ENCODE measurements at places on chromosomes 6 and 20.
A peak's percentile ranks its signal among the peaks of the same experiment; 100 is the strongest.

GRCh38 chr6:28736121-28736520, 187.7 kb downstream of the TRIM27 start:
- no peak for DNase-seq

GRCh38 chr20:11352041-11352440, 565.7 kb upstream of the BTBD3 start:
- no peak for DNase-seq

- DNase-seq, result no peak
These were observed 35.3 kb downstream of the PHIP start for GRCh38 chr6:79042799-79043126.

DNA sequence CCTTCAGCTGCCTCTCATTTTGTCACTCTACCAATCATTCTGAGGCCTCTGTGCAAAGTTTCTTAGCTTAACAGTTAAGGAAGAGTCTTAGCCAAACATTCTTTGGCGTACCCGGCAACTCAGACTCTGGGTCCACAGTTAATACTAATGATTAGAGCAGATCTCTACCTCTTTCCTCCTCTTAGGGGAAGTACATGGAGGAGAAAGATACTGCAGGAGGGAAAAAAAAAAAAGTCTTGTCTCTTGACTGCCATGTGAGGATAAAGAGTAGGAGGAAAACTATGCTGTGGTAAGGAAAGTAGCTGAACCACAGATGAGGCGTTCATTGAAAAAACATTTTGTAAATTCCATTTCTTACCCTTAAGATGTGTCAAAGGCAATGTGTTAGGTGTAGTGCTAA, 44.0 kb upstream of the MARCKS start:
- no peak for DNase-seq

DNA sequence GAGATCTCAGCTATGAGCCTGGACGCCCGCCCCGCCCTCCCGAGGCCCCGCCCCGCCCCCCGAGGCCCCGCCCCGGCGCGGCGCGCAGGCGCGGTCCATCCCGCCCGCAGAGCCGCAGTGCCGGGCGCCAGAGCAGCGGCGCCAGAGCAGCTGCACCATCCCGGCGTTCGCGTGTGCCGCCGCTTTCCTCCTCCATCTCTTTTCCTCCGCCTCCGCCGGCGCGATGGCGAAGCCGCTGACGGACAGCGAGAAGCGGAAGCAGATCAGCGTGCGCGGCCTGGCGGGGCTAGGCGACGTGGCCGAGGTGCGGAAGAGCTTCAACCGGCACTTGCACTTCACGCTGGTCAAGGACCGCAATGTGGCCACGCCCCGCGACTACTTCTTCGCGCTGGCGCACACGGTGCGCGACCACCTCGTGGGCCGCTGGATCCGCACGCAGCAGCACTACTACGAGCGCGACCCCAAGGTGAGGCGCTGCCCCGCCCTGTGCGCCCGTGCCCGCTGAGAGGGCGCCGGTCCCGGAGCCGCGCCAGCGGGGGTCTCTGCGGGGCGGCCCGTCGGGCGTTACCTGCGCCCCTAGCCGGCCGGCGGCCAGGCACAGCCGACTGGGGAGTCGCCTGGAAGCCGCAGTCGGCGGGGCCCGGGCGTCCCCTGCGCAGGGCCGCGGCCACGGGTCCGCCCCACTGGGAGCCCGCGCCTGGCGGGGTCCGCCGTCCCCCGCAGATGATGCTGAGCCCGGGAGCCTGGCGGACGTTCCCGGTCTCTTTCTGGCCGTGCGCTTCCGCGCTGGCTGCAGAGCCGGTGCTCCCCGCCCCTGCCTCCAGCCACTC, at the start of gene PYGB:
PYGB (plus strand) TSS at position 130 of the 830 bp plus-strand sequence; CDS start at position 224, 94 bp downstream.
- DNase-seq, result peak; percentile 77

GRCh38 chr6:52522655-52523054, 54.2 kb downstream of the TRAM2 start:
- no peak for DNase-seq

DNA sequence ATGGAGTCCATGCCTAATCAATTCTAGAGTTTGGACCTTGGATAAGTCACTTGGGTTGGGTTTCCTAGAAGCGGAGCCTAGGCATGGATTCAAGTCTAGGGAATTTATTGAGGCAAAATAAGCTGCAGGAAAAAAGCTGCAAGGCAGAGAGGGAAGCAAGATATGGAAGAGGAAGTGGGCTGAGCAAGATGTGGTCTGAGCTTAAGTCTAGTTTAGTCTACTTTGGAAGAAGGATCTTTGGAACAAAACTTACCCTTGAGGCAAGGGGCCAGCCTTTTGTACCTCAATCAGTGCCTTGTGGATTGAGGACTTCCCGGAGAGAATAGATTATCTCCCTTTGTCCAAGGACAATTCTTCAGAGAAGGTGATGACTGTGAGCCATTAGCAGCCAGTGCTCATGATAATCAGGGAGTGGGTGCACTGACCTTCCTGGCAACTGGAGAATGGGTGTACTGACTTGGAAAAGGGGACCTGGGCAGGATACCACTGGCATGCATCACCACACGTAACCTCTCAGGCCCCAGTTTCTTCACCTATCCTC, 10.9 kb downstream of the ZSCAN9 start:
- DNase-seq, result no peak

All from NCI-H2081 (cell line).